ENCODE measurements at places on chromosomes 2 and 18. TPM values are rescaled to one million over a fixed set of nuclear protein-coding genes. Genes with fewer than 3 reads are reported as not detected.

Gene CHST10
- 21.5 TPM for total RNA-seq

Gene PID1
- 15.5 TPM for total RNA-seq

Gene TWIST2
- total RNA-seq: 11.3 TPM

Gene MGAT4A
- total RNA-seq: 13.9 TPM

Gene HRH4
- 0.39 TPM for total RNA-seq

DNA sequence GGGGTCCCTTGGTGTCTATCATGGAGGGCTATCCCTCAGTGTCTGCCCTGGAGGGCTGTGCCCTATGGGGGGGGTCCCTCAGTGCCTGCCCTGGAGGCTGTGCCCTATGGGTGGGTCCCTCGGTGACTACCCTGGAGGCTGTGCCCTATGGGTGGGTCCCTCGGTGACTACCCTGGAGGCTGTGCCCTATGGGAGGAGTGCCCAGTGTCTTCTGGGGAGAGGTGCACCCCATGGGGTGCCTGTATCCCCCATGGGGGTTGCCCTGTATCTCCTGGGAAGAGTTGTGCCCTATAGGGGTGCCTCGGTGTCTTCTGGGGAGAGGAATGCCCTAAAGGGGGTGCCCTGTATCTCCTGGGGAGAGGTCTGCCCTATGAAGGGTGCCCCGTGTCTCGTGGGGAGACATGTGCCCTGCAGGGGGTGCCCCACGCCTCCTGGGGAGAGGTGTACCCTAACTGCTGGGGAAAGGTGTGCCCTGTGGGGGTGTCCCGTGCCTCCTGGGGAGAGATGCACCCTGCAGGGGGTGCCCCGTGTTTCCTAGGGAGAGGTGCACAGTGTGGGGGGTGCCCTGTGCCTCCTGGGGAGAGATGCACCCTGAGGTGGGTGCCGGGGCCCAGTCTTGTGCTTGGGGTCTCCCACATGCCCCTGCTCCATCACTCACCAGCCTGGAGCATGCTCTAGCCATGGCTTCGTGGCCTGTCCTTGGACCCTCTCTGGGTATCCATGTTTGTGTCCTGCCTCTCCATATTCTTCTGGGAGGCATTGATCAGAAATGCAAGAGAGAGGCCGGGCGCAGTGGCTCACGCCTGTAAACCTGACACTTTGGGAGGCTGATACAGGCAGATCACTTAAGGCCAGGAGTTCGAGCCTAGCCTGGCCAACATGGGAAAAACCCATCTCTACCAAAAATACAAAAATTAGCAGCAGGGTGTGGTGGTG lies 215.6 kb downstream of the HDAC4 start:
- H3K4me3 ChIP-seq: no peak overlapping the region
- H3K27ac ChIP-seq: no peak overlapping the region
- H3K27me3 ChIP-seq: no peaks in the 10 kb centered on the region
- H3K36me3 ChIP-seq: no peaks in the 10 kb centered on the region
- no peaks in the 10 kb centered on the region for H3K4me1 ChIP-seq

GRCh38 chr2:20327370-20327769 lies 23.3 kb downstream of the PUM2 start:
- H3K4me3 ChIP-seq: no peak overlapping the region
- no peak for DNase-seq
- H3K27me3 ChIP-seq: no peaks in the 10 kb centered on the region
- no peaks in the 10 kb centered on the region for H3K36me3 ChIP-seq
- H3K27ac ChIP-seq: no peak overlapping the region

DNA sequence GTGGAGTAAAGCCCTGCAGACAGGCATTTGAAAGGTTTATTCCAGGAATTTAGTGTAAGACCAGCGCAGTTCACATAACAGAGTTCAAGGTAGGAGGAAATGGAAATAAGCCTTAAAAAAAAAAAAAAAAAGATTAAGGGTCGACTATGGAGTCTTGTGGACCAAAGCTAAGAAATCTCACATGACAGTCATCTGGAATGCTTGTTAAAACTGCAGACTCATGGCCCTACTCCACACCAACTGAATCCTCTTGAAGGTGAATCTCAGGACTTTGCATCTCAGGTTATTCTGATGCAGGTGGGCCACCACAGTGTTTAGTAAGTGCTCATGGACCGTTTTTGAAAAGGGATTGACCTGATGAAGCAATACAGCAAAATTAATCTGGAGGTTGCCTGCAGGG lies 8.8 kb downstream of the TTLL4 start:
- no peaks in the 10 kb centered on the region for H3K36me3 ChIP-seq
- no peaks in the 10 kb centered on the region for H3K27me3 ChIP-seq
- no peak overlapping the region for H3K4me3 ChIP-seq
- H3K4me1 ChIP-seq: no peaks in the 10 kb centered on the region

GRCh38 chr2:105515581-105516415 lies 116.9 kb upstream of the FHL2 start:
- peaks cover 15% of the 10 kb centered on the region for H3K4me1 ChIP-seq
- H3K27me3 ChIP-seq: no peaks in the 10 kb centered on the region
- H3K36me3 ChIP-seq: no peaks in the 10 kb centered on the region
- H3K4me3 ChIP-seq: no peak overlapping the region

DNA sequence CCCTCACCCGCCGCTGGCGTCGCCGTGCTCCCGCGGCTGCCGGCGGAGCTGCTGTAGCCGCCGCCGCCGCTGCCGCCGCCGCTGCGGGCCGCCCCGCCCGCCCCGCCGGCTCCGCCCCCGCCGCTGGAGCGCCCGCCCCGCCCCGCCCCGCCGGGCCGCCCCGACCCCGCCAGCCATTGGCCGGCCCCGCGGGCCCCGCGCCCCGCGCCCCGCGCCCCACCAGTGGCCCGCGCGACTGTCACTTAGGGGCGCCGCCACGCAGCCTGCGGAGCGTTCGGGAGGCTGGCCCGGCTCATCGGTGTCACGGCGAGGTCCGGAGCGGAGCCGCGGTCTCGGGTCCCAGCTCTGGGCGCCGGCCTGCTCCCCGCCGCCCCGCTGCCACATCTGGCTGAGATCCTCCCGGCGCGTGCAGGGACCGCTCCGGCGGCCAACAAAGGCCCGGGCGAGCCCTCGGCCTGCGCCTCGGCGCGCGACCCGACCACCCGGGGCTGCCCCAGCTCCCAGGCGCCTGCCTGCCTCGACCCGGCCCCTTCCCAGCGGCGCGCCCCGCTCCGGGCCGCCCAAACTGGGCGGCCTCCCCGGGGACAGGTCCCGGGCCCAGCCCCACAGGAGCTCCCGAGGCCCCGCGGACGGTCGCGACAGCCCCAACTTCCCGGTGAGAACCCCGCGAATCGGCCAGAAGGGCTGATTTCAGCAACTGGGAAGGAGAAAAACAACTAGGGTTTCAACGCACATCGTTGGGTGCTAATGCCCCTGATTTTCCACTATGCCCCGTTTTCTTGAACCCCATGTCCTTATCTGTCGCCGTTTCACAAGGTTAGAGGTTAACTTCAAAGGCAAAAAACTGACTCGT lies at the start of gene MGAT4A:
Gene MGAT4A, minus strand, starts transcription at position 92 of the 853 bp plus-strand sequence. CDS start 4,800 bp downstream, outside the sequence.
- H3K27me3 ChIP-seq: no peaks in the 10 kb centered on the region
- no peaks in the 10 kb centered on the region for H3K36me3 ChIP-seq
- peak; percentile 61 for DNase-seq
- peaks cover 9% of the 10 kb centered on the region for H3K4me1 ChIP-seq
- peak within 1 kb of the TSS; percentile 71 for H3K4me3 ChIP-seq
- peak within 1 kb of the TSS; percentile 42 for H3K27ac ChIP-seq

DNA sequence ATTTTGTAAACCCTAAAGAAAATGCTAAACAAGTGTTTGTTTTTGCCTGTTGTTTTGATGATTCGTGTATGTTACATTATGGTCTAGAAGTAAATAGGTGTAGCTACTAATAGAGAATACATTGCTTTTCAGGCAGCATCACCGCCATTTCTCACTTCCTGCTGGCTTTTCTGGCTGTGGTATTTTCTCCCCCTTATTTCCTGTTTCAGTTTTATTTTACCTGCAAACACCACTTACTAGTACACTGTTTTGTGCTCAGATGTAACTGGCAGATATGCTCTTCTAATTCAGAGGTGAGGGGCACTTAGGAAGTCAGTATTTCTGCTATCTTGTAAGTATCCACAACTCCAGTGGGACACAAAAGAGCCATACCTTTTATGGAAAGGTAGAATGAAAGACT lies 38.1 kb upstream of the SLC3A1 start:
- H3K27me3 ChIP-seq: no peaks in the 10 kb centered on the region
- H3K4me3 ChIP-seq: no peak overlapping the region
- DNase-seq: no peak
- no peaks in the 10 kb centered on the region for H3K36me3 ChIP-seq
